G401 (cell line): ENCODE measurements at places on chromosomes 5 and 9.

GRCh38 chr9:4506490-4506889, 16.2 kb downstream of the SLC1A1 start:
- no peak for DNase-seq

GRCh38 chr9:96556701-96557461, 62.8 kb downstream of the CDC14B start:
- no peak for DNase-seq

GRCh38 chr5:154038261-154038706, 426 bp downstream of the FAM114A2 start:
- no peak for DNase-seq

DNA sequence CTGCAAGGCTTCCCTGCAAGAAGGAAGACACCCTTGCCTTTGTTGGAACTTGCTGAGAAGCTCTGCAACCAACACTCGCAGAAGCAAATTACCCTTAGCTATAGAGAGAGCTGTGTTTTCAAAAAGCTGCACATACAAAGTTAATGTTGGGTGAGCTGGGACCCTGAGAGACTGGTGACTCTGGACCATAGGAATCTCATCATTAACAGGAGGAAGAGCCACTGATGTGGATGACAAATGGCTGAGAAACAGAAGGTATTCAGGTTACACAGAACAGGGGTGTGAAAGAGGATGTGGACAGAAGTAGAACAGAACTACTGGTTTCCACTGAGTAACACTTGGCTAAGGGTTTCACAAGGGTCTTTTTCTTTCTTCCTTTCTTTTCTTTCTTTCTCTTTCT, 493.5 kb downstream of the IRX1 start:
- DNase-seq = no peak
